ENCODE measurements at places on chromosomes 4 and X.

DNA sequence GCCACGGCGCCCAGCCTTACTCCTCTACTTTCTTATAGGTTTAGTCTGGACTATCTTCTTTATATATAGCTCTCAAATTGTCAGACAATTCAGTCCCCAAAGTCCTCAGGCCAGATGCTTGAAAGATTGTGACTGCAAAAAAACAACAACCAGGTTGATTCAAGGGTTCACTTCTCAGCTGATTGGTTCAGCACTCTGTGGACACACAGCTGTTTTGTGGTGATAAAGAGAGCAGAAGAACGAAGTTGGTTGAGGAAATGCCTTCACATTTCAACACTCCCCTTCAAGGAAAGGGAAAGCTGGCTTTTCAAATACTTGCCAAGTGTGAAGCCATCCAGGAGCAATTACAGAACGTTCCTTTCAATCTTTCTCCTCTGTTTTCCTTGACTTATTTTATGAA is 166.8 kb downstream of the SHROOM3 start:
- no peak for DNase-seq

DNA sequence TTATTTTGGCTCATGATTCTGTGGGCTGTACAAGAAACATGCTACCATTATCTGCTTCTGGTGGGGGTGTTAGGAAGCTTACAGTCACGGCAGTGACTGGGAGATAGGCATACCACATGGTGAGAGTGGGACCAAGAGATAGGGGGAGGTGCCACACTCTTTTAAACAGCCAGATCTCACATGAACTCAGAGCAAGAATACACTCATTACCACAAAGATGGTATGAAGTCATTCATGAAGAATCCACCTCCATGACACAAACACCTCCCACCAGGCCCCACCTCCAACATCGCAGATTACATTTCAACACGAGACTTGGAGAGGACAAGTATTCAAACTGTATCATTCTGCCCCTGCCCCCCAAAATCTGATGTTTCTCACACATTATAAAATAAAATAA is 2396.7 kb downstream of the PCDH7 start:
- DNase-seq: no peak

DNA sequence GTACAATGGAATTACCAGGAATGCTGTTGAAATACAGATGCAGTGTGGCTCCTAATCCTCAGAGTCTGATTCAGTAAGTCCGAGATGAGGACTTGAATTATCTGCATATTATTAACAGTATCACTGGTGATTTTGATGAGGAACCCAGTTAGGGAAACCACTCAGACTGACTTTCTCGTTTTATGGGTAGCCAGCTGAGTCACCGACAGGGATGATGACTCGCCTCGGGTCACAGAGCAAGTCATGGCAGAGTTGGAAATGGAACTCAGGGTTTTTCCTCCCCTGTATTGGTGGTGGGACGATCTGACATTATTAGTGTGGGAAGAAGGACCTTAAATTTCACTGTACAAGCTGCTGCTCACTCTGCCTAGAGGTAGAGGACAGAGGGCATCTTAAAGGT is 51.3 kb downstream of the RTL9 start:
- DNase-seq: no peak

- no peak for DNase-seq
Measured at GRCh38 chr4:88584471-88584900, 7.8 kb upstream of the HERC3 start.

GRCh38 chrX:124981420-124981819 is 338.3 kb upstream of the TEX13C start:
- no peak for DNase-seq

DNA sequence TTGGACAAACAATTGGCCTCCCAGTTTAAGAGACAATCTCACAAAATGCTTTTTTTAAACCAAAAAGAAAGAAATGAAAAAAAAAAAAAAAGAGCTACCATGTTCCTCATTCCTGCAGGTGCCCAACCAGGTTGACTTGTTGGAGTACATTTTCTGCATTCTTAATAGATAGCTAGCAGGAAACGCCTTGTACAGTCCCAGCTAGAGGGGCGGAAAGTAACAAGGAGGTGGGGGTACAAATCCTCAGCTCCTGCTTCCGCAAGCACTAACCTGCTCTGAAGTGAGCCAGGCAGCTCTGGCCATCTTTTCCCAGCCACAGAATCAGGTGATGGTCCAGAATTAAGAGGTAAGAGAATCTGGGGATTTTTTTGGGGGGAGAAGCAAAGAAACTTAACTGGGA is at the start of gene VGLL1:
VGLL1 (plus strand) TSS at position 265 of the 400 bp plus-strand sequence. CDS start 3,806 bp downstream, outside the sequence.
- no peak for DNase-seq

All from stimulated activated CD8-positive, alpha-beta memory T cell treated with anti-CD3 and anti-CD28 coated beads, Interleukin-15, amount 100 ng/mL, for 4 hours (primary cell).